ENCODE measurements at places on chromosomes 3 and 15.

GRCh38 chr3:183896610-183897009 lies 11.9 kb upstream of the PARL start:
- DNase-seq = no peak

GRCh38 chr3:50089609-50089945 lies 858 bp downstream of the RBM5 start:
- DNase-seq = no peak

GRCh38 chr3:49813497-49814174 lies at the start of gene UBA7:
UBA7 (minus strand) TSS chr3:49813953; CDS start chr3:49813787, 166 bp downstream.
- DNase-seq = no peak

DNA sequence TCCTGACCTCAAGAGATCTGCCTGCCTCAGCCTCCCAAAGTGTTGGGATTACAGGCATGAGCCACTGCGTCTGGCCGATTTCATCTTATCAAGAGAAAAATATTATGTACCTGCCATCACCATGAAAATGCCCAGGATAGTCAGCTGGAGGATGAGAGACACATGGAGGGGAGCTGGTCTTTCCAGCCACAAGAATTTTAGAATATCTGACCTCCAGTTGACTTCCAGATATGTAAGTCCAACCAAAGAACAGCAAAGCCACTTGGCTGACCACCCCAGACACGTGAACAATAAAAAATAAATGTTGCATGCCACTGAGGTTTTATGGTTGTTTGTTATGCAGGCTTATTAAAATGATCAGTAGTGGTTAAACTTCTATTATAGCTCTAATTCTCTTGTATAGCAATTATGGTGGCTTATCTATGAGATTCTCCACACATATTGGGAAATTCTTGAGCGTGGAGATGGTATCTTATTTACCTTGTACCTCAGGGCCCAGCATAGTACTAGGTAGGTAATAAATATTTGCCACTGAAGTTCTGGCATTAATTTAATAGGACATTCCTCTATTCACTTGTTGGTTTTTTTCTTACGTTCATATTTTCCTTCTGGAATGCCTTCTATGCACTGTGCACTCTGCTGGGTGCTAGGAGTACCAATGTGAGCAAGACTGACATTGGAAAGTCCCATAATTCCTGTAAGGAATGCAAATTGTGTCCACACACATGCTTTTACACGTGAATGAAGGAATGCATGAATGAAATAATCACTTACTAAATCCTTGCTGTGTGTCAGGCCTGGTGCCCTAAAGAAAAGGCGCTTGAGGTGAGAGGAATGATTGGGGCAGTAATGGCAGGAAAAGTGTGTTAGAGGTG lies 77.6 kb downstream of the EDEM1 start:
- no peak for DNase-seq

DNA sequence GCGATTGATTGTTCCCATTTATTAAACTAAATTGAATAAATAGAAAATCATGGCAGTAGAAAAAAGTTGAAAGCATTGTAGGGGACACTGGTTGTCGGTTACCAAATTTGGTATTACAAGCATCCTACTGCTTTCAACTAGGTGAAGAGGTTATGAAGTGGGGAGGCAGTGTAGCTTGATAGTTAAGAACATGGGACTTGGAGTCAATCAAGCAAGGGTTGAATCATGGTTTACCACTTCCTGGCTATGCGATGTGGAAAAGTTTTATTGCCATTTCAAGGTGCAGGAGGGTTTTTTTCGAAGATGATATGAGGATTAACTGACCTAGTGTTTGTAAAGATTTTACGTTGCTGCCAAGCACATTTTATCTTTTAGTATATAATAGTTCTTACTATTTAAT lies 318.2 kb upstream of the KCNH8 start:
- DNase-seq = no peak

DNA sequence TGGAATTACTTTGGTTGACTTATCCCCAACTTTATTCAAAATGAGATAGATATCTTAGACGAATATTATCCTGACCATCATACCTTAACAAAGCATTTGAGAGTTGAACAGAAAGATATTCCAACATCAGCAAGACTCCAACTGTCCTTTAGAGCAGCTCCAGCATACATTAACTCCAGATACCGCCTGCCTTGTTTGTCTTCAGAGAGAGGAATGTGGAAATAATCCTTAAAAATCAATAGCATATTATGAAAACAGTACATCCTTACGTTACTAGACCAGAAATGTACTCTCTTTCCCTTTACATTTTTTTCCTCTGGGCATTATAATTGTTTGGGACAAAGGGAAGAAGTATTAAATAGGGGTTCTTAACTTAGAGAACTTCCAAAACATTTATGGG lies 1.7 kb downstream of the ANKUB1 start:
- no peak for DNase-seq

DNA sequence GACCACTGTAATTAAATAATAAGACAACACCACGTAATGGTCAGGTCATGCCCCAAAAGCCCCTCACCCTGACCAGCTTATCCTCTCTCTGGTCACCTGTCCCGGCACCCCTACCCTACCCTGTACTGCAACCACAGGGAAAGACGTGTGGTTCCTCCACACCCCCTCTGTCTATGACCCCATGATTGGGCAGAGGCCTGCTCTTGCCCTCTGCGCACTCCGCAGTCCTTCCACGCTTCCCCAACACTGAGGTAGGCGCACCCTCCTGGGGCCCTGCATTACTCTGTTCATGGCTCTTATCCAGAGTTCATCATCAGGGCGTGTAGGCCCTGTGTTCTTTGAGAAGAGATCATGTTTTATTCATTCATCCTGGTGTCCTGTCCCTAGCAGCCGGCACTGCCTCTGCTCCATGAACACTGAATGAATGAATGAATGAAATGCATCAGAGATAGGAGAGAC lies 33.8 kb downstream of the MGLL start:
- no peak for DNase-seq

- peak; percentile 77 for DNase-seq
Observed at GRCh38 chr3:181726351-181727330, 14.9 kb downstream of the SOX2 start.

DNA sequence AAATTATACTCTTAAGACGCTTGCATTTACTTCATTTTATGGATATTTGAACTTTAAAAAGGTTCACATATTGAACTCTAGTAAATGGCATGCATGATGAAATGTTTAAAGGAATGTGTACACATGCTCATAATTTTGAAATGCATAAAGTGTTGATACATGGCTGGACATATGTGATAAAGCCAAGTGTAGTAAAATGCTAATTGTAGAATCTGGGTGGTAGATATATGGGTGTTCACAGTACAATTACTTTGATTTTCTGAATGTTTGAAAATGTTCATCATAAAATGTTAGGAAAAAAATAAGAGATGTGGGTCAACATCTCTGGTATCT lies 4.2 kb upstream of the EFHB start:
- DNase-seq = no peak

DNA sequence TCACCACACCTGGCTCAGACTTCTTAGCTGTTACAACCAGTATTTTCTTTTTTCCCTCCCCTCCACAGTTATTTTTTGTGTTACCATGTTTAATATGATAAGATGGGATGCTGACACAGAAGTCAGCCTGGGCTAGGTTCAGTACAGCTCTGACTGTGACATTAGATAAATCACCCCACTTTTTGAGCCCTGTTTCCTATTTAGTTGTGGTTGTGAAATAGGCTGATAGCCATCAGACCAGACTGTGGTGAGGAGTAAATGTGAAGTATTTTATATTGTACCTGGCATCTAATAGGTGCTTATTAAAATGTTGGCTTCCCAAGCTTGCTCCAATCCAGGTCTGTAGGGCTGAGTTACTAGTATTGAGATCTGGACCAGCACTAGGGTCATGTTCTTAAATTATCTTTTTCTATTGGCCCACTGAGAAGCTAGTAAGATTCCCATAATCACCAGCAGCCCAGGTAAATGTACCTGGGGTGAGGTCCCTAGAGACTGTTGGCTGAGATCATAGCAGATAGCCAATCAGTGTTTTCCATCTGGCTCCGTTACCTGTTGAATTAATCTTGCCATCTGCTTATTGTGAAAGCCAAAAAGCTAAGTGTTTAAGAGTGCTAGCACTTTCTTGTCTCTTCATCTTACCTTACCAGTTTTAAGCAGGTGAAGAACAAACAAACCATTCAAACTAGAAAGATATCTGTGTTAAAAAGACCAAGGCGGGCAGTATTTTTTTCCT lies 61.0 kb downstream of the CCK start:
- no peak for DNase-seq

GRCh38 chr3:95351158-95351557 lies 1288.3 kb downstream of the NSUN3 start:
- DNase-seq = no peak

DNA sequence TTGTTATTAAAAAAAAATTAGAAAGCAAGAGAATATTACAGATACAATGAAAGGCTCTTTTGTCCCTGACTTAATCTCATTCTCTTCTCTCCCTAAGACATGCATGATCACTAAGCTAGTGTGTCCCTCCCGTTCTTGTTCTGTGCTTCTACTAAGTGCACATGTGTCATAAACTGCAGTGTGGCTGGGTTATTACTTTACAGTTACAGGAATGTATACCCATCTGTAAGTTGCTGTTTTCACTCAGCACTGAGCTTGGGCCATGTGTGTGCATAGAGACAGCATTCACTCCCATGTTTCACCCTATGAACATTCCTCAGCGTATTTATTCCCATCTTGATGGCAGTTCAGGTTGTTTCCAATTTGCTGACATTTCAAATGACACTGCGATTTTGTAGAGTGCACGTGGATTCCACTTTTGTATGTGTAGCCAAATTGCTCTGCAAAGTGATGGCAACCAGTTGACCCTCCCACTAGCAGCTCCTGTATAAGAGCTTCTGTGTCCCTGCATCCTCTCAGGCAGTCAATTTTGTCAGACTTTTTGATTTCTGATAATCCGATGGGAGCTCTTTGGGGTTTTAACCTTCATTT lies 145.8 kb upstream of the UBE2E1 start:
- no peak for DNase-seq

DNA sequence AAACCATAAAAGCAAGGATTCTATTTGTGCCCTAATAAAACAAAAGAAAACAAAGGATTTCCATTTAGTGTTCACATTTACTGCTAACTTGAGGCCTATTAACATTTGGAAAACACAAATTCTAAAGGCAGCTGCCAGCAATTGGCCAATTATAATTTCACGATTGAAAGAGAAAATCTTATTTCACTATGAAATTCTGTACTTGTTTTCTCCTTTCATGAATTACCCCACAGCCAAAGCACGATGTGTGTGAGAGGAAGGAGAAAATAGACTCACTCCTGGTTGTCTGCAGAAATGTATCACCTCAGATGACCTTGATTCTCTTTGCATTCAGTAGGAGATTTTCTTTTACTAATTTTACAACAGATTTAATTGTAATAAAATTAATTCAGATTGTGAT lies 242.8 kb upstream of the GBE1 start:
- DNase-seq = no peak

DNA sequence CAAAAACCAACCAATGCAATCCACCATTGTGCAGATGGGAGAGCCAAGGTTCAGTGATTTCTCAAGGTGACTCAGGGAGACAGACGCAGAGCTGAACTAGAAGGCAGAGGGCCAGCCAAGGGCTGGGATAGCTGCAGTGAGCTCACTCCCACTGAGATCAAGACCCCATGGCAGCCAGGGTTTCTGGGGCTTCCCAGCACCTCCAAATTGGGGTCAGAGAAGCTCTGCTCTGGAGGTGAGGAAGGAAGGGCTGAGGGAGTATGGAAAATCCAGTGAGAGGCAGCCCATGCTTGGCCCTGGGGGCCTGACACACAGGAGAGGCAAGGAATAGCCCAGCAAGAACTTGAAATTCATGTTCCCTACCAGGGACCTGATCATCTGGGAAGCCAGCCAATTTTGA lies 61.0 kb downstream of the ISG20 start:
- DNase-seq = no peak

GRCh38 chr3:183159333-183159732 lies 3.2 kb downstream of the LAMP3 start:
- DNase-seq = no peak

DNA sequence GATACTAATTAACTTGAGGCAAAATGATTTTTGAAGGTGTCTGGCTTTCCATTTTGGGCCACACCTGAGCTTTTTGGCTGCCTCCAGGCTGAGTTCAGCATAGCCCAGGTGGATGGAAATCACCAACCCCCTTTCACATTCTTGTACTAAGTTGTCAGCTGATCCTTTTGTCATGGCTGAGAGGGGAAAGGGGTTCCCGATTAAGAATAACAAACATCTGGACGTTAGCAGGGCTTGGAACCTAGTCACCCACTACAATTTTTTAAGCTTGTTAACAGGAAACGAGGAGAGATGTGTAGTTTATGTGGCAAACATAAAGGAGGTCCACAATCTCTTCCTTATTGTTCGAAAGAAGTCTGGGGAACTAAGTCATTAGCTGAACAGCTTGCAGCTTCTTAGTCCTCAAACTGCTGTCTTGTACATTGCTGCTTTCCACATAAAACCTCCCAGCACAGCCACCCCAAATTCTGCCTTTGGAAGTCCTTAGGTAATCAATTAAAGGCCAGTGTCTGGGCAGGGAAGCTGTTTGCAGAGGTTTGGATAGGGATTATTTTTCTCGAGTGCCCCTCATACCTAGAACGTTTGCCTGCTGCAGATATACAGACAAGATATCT lies 5.0 kb downstream of the NR2F2 start:
- no peak for DNase-seq

- DNase-seq = no peak
Observed at GRCh38 chr15:65611888-65612615, 1.1 kb upstream of the INTS14 start.

DNA sequence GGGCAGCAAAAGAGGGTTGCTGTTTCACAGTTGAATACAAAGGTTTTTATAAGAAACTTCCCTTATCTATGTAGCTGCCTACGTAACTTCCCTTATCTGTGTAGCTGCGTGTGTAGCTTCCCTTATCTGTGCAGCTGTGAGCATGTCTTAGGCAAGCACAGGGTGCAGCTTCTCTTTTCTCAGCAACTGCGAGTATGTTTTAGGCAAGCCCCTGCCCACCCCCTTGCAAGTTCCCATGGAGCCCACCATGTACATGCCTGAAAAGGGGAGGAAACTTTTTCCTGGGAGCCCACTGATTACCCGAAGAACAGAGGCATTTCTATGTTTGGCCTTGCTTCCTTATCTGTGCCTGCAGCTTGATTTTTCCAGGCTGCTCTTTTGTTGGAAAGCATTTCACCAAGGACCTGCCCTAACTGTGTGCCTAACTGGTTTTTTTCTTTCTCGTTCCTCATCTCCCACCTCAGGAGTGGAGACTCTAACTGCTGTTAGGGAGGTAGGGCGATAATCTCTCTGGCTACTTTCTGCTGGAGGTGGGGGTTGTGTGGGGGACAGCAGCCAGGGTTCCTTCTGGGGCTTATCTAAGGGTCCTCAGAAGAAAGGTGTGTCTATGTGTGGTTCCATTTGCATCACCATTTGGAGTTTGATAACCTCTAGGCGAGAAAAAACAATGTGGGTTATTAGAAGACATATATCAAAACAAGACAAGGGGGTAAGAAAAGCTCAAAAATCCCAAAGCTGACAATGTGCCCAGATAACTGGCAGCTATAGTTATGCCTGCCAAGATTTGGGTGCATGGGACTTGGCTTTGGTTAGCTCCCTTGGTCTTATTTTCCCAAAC lies 26.0 kb downstream of the SORD start:
- DNase-seq = no peak
